ENCODE measurements at places on chromosomes 1 and 21. TPM values are rescaled to one million over a fixed set of nuclear protein-coding genes. Genes with fewer than 3 reads are reported as not detected.
A peak's percentile ranks its signal among the peaks of the same experiment; 100 is the strongest.

OR6K3 gene
- total RNA-seq, result not detected

CELA2B gene
- total RNA-seq, result not detected

CCDC30 gene
- total RNA-seq, result 8.9 TPM

TSTD1 gene
- total RNA-seq, result 79.8 TPM

CD52 gene
- total RNA-seq, result 9.8 TPM

- peak; percentile 90 for DNase-seq
Measured at GRCh38 chr1:156725683-156726280, 2.5 kb upstream of the METTL25B start.

- DNase-seq, result no peak
Measured at GRCh38 chr1:17759114-17759513, 4.0 kb downstream of the ACTL8 start.

- no peak for DNase-seq
Measured at GRCh38 chr1:51526248-51526647, 7.2 kb upstream of the EPS15 start.

DNA sequence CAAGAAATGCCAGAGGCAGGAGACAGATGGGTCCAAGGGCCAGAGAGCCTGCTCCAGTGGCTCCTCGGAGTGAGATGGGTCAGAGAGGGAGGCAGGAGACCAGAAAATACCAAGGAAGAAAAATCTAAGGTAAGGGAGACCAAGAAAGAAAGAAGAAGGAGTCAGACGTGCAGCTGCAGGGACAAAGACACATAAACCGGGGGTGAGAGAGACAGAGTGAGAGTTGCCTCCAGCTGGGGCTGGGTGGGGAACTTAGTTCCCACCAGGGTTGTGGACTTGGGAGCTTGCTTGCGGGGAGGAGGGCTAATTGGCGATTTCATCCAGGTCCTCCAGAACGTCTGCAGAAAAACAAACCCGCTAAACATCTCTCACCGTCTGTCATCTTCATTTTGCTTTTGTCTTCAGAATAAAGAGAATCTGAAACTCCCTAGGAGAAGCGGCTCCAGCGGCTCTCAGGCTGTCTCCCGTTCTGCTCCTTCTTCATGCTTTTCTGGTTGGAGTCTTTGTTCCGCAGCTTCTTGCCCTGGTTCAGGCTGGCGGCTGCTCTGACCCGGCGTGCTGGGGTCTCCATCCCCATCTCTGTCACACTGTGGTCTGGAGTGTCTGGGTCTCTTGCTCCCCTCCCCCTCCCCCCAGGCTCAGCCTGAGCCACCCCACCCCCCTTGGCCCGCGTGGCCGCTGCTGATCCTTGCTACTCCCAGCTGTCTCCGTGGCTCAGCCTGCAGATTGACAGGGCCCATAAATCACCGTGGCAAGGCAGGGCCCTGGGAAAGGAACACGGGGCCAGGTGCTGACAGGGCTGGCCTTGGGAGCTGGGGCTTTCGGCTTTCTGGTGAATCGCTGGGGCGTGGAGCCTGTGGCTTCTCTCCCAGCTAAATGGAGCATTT lies 66.6 kb downstream of the UBIAD1 start:
- DNase-seq, result no peak

- no peak for DNase-seq
Measured at GRCh38 chr1:35708441-35708921, 10.2 kb downstream of the C1orf216 start.

GRCh38 chr1:3984586-3984985 lies 84.5 kb upstream of the C1orf174 start:
- no peak for DNase-seq

- no peak for DNase-seq
Measured at GRCh38 chr1:198340139-198340538, 183.3 kb downstream of the NEK7 start.

- peak; percentile 74 for DNase-seq
Measured at GRCh38 chr1:39799770-39800470, 11.3 kb upstream of the BMP8B start.

- no peak for DNase-seq
Measured at GRCh38 chr1:204709021-204709420, 23.5 kb upstream of the LRRN2 start.

DNA sequence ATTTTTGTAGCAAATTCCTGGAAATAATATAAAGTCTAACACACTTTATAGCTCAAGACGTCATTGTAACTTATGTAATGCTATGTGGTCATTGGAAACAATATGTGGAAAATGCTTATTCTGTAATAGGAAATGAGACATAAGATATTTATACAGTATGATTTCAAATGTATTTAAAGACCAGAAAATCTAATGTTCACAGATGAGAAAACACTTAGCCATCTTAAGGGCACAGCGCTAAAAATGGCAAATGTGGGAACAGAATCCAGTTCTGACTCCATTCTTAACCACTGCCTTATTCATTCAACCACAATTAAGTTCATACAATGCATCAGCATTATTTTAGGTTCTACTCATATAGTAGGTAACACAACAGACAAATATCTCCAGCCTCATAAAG lies 12.5 kb downstream of the CSDE1 start:
- DNase-seq, result no peak

- DNase-seq, result no peak
Measured at GRCh38 chr1:60762911-60763310, 319.4 kb upstream of the NFIA start.

- no peak for DNase-seq
Measured at GRCh38 chr1:214327514-214327913, 46.6 kb downstream of the SMYD2 start.

- DNase-seq, result no peak
Measured at GRCh38 chr1:37028981-37029617, 5.2 kb downstream of the GRIK3 start.

GRCh38 chr1:85629532-85629920 lies 49.0 kb downstream of the CCN1 start:
- no peak for DNase-seq

- DNase-seq, result no peak
Measured at GRCh38 chr1:42282867-42283583, 52.0 kb downstream of the FOXJ3 start.

DNA sequence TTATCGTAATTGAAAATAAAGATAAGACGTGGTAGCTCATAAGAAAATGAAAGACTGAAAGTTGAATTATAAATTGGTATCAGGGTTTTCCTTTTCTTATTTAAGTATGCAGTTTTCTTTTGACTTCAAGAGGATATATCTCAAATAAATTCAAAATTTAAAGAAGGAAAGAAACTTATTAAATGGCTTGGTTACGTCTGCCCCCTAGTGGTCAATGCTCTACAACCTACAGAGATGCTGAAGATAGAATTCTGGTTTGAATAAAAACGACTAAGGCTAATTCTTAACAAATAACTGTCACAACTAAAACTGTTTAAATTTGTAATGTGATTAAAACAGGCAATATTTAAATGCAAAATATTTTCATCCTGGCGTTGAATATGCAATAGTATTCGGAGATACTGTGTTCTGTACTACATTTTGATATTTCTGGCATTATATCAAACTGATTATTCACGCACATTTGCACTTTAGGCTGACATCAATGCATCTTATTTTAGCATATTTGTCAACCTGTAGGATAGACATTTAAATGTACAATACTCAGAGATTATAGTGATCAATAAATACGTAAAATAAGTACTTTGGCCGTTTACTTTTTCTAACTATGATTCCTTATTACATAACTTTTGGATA lies 26.8 kb downstream of the IFI44 start:
- peak; percentile 67 for DNase-seq

Data from ureter (tissue), 1 donor.